NCI-H1694 treated with DMSO at 0.1 percent for 48 hours (cell line): ENCODE measurements at places on chromosomes 7 and 10.

- DNase-seq, result no peak
Observed at GRCh38 chr7:16343612-16344011, 77.7 kb downstream of the CRPPA start.

DNA sequence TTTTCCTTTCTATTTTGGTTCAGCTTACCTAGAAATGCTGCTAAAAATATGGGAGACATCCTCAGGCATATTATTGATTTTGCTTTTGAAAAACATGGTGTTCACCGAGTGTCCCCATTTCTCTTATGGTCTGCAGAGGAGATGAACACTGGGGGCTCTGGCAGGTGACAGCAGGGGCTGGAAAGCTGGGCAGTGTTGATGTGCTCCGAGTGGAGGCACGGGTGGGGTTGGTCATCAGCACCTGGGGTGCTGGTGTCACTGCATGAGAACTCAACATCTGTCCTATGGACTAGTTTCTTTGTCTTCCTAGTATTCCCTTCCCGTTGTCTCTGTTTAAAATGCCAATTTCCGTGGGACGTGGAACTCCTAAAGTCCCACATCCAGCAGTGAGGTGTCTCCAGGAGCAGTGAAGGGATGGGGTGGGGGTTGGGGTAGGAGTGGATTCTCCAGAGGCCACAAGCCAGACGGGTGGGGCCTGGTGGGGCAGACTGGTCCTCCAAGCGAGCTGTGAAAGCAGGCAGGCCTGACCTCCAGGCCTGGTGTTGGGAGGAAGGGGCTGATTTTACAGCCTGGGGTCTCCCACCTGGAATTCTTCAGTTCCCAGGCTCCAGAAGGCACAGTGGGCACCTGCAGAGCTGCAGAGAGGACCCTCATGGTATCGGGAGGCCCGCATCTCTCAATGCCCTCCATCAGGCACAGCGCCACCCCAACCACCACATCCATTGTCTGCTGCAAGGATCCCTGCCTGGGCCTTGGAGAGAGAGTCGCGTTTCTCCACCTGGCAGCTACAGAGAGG, 24.4 kb downstream of the ZNF775 start:
- DNase-seq, result no peak

- DNase-seq, result no peak
Observed at GRCh38 chr10:90921906-90922305, 1.0 kb upstream of the ANKRD1 start.

DNA sequence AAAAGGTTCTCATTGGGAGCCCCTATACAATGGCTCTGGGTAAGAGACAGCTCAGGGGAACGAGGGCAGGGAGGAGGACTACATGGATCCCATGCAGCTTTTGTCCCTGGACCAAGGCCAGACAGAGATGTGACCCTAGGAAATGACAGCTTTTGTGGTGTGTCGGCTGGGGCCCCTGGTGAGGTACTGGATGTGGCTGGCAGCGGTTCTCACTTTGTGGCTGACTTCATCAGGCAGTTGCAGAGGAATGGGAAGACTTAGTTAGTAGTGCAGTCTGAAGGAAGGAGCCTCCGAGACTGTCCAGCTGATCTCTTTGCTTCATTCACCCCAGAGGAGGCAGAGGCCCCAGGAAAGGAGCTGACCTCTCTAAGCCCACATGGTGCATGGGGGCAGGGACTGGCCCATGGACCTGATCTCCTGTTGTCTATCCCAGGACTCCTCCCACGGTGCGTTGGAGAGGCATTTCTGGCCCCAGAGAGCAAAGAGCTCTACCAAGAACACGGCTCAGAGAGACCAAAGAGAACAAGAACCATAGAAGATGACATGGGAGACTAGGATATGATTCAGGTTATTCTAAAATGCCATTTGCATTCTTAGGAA, 202.9 kb downstream of the RPS24 start:
- no peak for DNase-seq

DNA sequence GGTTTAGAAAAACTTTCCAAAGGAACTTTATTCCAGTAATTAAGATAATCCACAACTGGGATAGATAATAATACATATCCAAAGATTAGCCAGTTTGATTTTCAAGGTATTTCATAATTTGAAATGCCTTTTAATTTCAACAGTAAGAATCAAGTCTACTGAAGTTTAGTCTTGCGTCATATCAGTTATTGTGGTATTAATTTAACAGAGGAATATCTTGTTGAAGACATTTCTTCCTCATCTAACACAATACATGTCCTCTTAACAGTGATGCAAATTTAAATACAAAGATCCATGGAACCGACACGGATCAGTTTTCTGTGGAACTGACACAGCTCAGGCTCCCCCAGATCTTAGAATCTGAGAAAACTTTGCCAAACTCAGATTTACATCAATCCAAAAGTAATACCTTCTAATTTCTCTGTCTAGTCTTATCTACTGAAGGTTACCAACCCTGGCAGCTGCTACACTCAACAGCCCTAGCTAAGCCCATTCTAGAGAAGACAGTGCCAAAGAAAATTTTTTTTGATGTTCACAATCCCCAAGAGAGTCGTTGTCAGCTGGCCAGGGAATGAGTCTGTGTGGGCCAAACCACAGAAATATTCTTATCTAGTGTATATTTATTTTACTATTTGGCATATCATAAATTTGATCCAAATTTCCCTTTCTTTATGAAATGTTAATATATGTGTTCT, 365.2 kb upstream of the MEOX2 start:
- DNase-seq, result peak; percentile 7

DNA sequence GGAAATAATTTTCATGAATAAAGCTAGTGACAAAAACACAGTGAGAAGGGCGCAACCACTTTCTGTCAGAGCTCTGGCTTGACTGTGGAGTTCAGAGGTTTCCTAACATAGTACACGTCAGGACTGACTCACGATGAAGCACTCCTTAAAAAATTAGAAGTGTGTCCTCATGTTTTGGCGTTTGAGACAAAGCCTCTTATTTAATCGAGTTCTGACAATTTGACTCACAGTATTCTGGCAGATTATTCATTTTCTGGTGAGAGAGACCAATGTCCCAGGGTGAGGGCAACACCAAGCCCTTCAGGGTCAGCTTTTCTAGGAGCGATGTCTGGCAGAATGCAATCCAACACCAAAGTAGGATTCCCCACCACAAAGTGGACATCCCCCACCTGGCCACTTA, 108.7 kb downstream of the DIP2C start:
- no peak for DNase-seq

DNA sequence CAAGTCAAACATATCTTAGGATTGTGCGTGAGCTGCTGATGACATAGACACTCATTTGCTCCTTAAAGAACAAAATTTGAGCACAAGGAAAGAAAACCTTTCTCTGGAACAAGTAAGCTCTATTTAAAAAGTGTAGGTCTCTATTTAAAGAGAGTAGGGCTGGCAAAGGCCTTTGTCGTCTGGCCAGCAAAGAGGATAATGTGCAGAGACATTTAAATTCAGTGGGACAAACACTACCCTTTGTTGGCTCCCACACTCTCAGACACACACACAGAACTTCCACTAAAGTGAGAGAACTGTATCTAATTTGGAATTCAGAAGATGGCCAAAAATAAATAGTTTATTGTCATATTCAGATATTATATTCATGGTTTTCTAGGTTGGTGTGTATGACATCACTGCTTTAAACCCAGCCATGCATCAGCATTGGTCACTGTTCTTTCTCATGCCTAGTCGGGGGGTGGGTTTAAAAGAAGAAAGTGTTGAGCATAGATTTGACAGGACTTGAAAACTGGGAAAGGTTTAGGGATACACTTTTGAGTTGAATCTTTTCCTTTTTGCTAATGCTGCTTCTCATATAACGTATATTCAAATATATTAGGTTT, 49.5 kb upstream of the HDAC9 start:
- DNase-seq, result no peak

DNA sequence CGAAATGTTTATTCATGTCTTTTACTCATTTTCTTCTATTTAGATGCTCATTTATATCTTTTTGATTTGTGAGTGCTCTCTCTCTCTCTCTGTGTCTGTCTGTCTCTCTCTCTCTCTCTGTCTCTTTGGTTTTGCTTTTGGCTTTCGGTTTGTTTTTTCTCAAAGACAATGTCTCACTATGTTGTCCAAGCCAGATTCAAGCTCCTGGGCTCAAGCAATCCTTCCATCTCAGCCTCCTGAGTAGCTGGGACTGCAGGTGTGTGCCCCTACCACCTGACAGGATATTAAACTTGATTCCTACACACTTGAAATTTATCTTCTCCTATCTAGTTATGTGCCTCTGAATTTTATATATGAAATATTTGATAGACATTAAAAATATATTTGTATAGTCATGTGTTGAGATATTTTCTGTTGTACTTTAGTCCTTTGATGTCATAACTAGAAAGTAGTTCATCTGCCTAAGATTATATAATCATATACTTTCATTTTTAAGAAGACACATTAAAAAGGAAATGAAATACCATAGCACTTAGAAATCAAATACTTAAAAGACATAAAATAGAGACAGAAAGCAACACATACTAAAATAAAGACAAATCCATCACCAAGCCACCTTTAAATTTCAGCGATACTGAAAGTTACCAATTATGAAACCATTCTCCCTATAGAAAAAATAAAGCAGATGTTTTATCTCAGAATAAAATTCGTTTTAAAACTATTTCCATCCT, 68.1 kb upstream of the SFMBT2 start:
- DNase-seq, result no peak

- no peak for DNase-seq
Observed at GRCh38 chr10:96276831-96277230, 5.5 kb upstream of the BLNK start.

GRCh38 chr10:49324711-49325110, 25.7 kb downstream of the C10orf71 start:
- DNase-seq, result no peak

DNA sequence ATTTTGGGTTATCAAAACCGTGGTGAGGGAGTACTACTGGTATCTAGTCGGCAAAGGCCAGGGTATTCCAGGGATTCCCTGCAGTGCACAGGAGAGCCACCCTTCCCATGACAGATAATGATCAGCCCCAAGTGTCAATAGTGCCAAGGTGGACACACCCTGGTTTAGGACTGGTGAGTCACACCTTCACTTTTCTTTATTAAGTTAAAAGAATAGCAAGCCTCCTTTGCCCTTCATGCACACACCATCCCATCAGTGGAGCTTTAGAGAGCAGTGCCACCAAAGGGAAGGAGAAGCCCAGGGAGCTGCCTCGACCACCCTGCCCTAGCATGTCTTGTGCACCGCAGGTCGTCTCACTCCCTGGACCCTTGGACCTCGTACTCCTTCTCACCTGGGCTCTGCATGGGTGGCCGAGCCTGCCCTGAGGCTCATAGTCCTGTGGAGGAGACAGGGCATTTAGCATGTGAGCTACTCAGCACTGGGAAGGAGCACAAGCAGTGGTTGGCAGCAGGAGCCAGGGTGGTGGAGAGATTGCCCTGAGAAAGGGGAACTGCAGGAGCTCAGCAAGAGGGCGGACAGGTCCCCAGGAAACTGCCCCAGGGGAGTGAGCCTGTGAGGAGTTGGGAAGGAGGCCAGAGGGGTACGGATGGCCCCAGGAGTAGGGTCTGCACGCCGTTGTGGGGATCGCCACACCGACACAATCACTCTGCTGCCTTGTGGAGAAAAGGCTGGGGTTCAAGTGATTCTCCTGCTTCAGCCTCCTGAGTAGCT, 17.4 kb downstream of the UBE2D4 start:
- no peak for DNase-seq

DNA sequence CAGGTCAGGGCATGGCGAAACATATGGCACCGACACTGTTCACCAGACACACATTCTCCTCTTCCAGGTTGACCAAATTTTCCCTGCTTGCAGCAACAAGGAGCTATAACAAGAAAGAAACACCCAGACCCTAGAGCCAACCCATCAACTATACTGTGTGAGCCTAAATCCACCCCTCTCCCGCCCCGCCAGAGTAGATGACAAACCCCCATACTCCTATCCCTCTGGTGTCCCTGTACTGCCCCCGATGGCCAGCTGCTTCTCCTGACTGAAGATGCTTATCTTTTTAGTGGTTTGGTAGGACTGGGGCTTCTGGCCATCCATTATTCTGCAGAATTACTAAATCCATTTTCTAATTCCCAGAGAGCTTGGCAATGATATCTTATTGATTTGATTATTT, 70.1 kb upstream of the EEPD1 start:
- DNase-seq, result no peak

- no peak for DNase-seq
Observed at GRCh38 chr7:16562456-16563220, 36.0 kb downstream of the LRRC72 start.

DNA sequence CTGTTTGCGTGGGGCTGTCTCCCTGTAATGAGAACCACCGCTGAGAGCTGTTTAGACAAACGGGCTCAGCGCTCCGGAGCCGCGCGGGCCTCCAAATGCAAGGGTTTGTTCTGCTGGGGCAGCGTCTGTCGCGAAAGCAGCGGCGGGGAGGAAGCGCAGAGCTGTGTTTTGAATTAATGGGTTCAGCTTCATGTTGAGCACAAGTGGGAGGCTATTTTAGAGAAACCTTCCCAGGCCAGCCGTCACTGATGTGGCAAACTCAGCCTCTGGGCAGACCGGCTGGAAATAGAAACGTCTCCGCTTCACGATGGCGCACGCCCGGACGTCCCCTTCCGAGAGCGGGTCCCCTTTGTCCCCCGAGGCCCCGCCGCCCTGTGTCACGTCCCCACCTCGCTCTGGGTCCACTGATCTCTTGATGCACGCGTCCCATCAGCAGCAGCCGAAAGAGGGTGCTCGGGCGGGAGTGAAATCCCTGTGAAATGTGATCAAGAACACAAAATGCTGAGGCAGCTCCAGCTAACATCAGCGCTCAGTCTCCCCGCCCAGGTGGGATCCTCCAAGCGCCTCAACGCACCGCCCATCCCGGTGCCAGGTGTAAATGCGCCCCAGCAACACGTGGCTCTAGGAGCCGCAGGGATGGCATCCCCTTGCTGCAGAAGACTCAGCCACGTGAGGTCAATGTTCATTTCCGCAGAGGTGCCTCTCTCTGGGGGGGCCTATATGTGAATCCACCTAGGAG, 44.9 kb downstream of the BAMBI start:
- DNase-seq, result no peak

GRCh38 chr10:84523526-84523925, 195.1 kb downstream of the CCSER2 start:
- DNase-seq, result no peak

- DNase-seq, result no peak
Observed at GRCh38 chr10:32929634-32930033, 28.4 kb downstream of the ITGB1 start.

- no peak for DNase-seq
Observed at GRCh38 chr10:80288849-80289248, 609 bp downstream of the MAT1A start.

- no peak for DNase-seq
Observed at GRCh38 chr7:159063046-159063840, 81.4 kb downstream of the VIPR2 start.
